Ovary (tissue), 10 donors: ENCODE measurements at places on chromosomes 2 and 18. TPM values are rescaled to one million over a fixed set of nuclear protein-coding genes. Genes with fewer than 3 reads are reported as not detected.
A peak's percentile ranks its signal among the peaks of the same experiment; 100 is the strongest.

NEDD4L gene
- polyA plus RNA-seq: 11.5 TPM

ALLC gene
- polyA plus RNA-seq: 1.0 TPM

GTF2A1L gene
- not detected for polyA plus RNA-seq

DNA sequence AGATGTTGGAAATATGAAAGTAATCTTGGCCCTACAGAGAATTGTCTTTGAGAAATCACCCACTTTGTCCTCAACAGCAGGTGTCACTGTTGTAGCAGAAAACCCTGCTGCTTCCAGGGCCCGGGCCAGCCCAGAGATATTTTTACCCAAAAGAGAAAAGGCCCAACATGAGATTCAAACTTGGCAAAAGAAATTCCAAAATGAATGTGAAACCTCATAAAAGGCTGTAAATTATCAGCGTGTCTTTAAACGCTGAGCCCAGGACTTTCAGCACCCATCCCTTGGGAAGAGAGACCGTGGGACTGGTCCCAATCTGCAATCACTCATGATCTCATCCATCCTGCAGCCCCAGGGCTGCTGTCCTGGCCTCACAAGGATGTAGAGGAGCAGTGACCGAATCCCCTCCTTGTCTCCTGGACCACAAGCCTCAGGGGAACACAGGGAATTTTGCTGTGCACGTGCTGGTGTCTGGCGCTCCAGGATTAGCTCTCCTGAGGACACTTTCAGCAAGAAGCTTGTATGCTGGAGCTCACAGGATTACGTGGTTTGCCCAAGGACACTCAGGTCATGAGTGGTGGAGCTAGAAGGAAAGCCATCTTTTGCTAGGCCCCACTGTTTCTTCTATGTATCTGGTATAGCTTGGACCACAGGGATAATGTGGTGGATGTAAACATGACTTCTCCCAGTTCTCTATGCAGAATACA lies 202.1 kb downstream of the RNF144A start:
- DNase-seq: peak; percentile 28

- no peak for DNase-seq
These were observed 6.0 kb downstream of the LHCGR start for GRCh38 chr2:48749291-48750127.

DNA sequence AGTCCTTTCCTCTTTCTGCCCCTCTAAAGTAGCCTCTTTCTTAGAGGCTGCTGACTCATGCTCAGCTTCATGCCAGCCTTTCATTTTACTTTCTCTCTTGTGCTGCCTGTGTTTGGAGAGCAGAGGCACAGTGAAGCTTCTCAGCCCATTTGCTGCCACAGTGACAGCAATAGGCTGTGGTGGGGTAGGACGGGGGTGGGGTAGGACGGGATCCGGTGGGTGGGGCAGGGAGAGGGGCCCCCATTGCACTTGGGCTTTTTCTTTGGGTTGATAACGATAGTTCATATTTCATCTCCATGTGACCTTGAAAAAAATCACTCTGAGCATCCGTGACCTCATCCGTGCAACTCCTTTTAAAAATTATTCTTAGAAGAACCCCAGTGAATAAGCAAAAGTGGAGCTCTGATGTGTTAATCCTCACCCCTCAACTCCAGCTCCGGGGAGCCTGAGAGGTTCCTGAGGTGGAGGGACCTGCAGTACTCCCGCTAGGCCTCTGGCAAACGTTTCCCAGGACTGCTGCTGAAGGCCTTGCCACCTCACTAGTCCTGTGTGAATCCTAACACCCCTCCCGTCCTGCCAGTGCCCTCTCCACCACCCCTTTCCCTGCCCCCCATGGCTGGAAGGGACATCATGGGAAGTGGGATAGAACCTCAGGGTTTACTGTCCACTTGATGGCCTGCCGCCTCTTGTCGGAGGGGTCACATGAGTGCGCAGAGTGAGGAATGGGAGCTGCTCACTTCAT lies 70.8 kb downstream of the INPP4A start:
- peak; percentile 41 for DNase-seq

SCN2A gene
- 0.15 TPM for polyA plus RNA-seq

DNA sequence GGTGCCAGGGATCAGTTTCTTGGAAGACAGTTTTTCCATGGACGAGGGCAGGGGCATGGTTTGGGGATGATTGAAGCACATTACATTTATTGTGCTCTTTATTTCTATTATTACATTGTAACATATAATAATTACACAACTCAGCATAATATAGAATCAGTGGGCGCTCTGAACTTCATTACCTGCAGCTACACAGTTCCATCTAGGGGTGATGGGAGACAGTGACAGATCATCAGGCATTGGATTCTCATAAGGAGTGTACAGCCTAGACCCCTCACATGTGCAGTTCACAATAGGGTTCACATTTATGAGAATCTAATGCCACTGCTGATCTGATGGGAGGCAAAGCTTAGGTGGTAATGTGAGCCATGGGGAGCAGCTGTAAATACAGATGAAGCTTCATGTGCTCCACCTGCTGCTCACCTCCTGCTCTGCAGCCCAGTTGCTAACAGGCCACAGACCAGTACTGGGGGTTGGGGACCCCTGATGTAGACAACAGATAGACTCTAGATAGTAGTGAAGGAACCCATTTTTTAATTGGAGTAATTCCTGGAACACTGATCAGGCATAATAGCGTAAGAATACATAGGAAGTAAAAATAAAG lies 41.5 kb upstream of the MC4R start:
- no peak for DNase-seq

DNA sequence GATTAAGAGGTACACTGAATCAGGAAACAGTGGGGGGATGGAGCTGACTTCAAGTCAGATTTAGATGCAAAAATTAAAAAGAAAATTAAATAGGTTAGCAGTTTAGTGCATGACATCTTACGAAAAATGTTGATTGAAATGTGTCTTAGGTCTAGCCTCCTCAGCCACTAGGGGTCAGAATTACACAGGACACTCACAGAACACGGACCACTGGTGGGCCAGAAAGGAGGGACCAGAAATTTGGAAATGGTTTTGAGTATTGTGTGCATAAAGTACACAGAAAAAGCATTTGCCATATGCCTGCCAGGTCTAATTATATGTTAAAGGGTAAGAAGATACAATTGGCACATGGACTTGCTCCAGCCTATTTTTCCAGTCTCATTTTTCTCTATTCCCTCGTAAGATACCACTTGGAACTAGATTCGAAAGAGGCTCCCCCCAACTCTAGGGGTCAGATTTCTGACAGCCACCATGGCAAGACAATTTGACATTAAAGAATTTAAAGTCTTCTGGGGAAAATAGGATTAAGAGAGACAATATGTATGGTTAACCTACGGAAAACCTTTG lies 550.2 kb upstream of the SETBP1 start:
- no peak for DNase-seq

GRCh38 chr18:56298935-56299334 lies 339.5 kb downstream of the TXNL1 start:
- DNase-seq: no peak

COX5B gene
- 98.5 TPM for polyA plus RNA-seq

- peak; percentile 72 for DNase-seq
These were observed 6.0 kb upstream of the ALLC start for GRCh38 chr2:3651691-3652648.

DNA sequence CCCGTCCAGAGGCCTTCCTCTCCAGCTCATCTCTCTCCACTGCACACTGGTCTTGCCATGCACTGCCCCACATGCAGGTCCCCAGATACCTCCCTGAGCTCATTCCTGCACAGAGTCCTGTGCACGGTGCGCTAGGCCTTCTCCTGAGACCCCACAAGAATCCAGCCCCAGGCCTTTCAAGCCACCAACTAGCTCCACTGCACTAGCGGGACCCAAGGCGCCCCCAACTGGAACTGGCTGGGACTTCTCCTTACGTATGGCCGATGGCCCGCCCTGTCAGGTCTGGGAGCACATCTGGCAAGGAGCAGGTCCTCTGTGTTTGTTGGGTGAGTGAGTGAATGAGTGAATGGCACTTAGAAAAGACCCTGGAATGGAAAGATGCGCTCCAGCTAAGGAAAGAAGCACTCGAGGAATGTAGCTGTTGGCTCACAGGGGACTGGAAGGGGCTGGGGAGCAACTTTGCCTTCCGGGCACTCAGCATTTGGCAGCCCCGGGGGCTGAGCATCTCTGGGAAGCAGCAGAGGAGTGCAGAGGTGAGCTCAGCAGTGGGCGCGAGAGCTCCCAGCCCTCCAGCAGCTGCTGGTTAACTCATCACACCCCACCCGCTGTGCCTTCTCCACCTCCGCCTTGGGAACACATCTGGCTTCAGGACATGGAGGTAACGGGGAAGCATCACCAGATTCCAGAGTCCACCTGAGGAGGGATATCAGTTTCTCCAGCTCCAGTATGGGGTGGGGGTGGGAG lies 223.1 kb downstream of the GLI2 start:
- DNase-seq: no peak

MC2R gene
- not detected for polyA plus RNA-seq

DNA sequence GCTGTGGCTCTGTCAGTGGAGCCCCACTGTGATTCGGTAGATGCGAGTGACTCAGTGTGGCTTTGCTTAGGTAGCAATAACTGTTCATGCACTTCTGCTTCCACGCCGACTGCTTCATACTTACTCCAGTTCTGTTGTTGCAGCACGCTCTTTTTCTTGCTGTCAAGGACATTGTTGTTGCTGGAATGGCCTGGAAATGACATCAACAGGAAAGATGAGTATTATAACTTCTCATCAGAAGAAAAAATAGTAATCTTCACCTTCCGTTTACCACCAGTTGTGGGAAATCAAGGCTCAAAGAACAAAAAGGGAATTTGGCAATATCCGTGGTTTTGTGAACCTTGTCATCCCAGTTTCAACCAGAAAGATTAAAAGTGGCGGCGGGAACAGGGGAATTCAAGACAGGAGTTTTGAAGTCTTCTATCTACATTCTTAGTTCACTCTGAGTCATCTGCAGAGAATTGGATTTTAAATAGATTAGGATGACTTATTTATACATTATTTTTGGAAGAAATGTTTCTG lies 8.3 kb downstream of the TM4SF20 start:
- no peak for DNase-seq

GNAL gene
- 15.4 TPM for polyA plus RNA-seq

DNA sequence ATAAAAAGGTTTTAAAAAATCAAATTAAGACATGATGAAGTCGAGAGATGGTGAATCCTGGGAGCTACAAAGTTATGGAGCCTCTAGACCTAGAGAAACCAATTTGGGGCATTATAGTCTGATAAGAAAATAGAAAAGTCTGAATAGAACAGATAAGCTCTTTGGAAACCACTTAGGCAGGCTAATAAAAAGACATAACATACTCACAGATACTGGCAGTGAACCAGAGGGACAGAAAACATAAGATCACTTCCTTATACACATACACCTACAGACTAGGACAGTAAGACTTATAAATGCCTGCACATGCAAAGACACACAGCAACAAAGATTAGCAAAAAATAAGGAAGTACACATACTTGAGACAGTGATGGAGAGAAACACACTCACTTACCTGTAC lies 20.0 kb downstream of the SMC6 start:
- no peak for DNase-seq

DNA sequence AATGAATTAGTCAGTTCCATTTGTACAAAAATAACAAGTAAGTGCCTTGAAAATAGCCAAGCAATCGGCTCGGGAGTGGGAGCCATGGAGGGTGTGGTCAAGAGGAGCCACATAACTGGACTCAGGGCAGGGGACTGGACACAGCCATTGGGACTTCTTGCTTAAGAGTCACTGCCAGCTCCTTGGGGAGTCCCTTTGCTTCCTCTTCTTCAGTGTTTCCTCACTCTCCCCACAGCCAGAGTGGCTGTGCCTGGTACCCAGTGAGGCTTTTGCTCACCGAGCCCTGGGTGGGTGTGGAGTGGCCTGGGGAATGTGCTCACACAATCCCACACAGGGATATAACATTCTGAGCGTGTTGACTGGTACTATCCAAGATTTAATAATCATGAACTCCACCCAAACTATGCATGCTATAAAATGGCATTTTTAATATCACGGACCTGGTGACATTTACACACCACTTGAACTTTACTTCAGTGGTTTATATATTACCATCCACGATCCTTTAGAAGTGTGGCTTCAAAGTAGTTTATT lies 94.6 kb downstream of the PTGR3 start:
- DNase-seq: no peak
